Inflammatory macrophage treated with lipopolysaccharide for 1 hour (primary cell): ENCODE measurements at places on chromosomes 1 and 21.

DNA sequence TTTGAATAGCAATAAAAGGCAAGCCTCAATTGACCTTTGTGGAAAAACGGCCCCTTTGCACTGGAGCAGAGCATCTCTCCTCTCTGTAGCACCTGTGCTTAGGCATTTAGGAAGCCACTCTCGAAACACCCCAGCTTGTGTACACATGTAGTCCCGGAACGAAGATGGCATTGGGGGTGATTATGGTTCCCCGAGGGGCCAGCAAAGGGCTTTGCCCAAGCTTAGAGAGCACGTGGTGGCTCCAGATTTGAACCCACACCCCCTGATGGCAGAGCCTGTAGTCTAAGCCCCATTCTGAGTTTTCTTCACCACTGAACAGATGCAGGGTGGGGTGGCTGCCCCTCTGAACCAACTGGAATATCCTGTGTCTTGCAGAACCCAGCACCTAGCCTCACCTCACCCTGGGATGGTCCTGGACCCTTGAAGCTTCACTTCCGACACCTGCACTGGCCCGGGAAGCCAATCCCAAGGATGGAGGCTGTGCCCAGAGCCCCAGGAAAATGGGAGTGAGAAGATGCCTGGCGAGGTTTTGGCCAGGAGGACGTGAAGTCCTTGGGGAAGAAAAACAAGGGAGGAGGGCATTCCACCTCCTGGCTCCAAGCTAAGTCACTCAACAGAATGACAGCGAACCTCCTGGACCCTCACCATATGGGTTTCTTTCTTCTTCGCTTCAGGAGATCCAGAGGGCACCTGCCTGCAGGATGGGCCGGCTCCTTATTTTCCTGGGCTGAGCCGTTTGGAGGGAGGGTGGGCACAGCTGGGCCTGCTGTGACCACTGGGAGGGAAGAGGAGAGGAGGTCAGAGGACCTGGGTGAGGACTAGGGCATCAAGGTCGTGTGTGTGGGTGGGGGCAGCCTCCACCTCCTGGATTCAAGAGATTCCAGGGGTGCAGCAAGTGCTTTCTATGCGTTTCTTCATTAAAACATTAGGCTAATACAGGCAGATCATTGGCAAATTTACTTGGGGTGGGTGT, 37.7 kb downstream of the IGFN1 start:
- no peak for DNase-seq

DNA sequence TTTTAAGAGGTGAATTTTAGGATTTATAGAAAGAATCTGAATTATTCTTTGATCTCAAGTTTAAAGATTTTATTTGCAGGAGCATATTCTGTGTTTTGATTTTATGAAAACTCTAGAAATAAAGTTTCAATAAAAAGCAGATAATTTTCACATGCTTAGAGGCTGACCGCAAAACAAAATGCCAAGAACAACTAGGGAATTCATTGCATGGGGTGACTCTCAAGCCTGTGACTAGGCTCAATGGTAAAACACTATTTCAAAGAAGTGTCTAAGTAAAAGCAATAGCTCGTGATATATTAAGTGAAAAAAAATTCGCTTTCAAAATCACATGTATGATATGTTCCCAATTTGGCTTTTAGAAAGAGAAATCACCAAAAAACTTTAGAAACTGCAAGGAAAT, 49.6 kb downstream of the RPL5 start:
- no peak for DNase-seq

DNA sequence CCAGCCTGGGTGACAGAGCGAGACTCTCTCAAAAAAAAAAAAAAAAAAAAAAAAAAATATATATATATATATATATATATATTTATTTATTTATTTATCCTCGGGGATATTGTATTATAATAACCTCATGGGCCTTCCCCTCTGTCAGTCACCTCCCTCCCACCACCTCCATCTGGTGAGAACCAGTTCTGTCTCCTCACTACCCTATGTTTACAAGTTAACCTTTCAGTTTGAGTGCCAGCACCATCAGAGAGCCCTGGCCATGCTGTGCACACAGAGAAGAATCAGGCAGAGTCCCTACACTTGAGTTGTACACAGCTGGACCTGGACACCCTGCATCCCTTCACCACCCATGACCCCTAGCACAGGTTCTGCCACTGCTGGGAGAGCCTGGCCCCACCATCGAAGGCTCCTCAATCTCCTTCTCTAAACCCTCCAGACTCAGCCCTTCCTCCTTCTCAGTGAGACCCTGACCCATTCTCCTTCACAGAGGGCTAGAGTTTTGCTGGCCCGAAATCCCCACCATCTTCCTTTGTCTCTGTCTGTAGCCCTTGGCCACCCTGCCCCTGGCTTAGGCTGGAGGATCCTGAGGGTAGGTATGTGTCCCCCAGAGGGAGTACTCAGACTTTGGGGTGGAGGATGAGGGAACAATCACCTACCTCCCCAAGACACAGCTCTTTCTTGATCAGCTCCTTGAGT, 1.2 kb downstream of the S100A5 start:
- DNase-seq: no peak

DNA sequence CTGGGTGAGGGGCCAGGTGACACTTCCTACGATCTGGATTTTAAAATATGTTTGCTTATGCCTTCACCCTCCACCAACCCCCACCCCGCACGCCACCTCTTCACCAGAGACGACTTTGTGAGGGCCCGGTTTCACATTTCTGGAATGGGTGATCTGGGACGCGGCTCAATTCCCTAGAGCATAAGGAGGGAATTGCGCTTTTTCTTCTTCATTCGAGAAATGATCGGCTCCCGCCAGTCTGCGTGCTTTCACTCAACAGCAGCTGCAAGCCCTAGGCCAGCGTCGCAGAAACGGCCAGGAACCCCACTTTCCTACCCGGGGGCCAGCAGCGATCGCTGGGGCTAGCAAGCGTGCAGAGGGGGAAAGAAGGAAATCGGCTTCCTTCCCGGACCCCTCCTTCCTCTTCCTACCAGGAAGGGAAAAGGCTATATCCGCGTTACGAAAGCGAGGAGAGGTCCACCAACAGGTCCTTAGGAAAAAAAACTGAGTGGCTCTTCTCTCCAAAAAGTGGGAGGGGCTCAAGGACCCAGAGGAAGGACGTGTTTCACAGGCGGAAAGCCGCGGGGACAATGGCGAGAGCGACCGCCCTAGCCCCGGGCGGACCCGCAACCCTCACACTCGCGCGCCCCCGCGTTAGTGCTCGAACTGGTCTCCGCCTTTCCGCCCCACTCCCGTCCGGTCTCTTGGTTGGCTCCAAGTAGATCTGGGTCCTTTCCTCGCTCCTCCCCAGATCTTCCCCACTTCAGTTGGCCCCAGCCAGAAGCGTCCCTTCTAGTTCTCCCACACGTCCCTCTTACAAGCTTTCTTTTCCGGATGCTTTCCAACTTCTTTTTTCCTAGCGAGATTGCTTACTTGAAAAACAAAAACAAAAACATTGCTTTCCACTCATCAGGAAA, 1.1 kb upstream of the ADAMTS1 start:
- DNase-seq: no peak
